ENCODE measurements at places on chromosomes 3 and 15.

DNA sequence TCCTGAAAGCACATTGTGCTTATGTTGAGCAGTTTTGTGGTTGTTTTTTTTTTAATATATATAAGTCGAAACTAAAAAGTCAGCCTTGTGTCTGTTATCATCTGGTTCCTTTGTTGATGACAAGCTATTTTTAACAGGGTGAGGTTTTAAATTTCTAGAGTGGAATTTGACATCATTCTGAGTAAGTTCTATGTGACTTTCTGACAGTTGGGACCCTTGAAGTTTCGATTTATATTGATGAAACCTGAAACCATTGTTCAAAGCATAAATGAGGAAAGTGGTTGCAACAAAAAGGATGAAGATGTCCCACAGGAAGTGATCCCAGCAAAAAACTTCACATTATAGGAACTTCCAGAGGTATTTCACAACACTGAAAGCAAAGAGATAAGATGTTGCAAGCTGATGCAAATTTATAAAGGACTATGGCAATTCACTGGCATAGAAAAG, 94.0 kb downstream of the CYP19A1 start:
- no peak for DNase-seq

- DNase-seq = no peak
Observed at GRCh38 chr3:98966862-98967546, 65.5 kb upstream of the DCBLD2 start.

DNA sequence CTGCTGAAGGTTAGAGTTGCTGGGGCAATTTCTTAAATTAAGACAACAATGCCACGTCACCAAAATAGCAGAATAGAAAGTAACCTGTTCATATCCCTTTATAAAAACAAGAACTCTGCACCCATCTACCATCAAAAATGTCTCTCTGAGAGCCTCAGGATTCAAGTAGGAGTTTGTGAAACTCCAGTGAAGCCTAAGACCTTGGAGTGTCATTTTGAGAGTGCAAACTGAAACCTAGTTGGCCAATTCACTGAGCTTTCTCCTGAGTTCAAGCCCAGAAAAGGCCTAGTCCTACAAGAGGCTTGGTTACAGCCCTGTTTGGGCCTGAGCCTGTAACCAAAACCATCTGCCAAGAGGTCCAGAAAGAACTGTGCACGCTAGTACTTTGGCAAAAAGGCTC, 335.1 kb downstream of the EFHB start:
- DNase-seq = no peak

- no peak for DNase-seq
Observed at GRCh38 chr3:117443014-117443413, 733.4 kb downstream of the TUSC7 start.

- DNase-seq = no peak
Observed at GRCh38 chr15:35098737-35099136, 13.6 kb upstream of the NANOGP8 start.

GRCh38 chr3:12371525-12372140, 82.8 kb downstream of the PPARG start:
- no peak for DNase-seq

DNA sequence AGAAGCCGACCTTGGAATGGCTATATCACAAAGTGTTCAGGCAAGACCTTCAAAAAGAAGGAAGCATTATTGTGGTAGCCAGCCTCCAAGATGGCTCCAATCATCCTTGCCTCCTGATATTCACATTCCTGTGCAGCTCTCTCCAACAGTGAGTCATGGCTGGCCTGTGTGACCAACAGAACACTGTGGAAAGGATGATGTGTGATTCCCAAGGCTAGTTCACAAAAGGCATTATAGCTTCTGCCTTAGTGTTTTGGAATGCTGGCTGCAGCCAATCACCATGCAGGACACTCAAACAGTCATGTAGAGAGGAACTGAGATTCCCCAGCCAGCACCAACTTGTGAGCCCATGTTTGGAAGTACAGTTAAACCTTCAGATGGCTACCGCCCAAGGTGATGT, 102.6 kb downstream of the EFL1 start:
- no peak for DNase-seq

- DNase-seq = no peak
Observed at GRCh38 chr15:89502867-89503595, 6.6 kb upstream of the RHCG start.

DNA sequence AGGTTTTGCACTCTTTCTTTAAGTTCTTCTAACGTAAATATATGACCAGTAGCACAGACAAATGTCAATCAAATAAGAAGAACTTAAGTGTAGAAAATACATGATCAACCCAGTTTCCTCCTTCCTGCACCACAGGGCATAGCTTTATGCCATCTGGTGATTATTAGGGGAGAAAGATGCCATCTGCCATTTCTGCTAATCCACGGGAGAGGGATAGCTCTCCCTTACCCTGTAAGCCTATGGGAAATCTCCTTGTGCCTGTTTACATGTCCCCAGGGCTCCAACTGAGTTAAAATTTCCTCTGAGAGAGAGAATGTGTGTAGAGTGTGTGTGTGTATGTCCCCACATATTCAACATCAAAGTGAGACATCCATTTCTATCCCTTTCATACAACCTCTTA, 135.9 kb downstream of the RSL24D1 start:
- no peak for DNase-seq

- no peak for DNase-seq
Observed at GRCh38 chr3:124780761-124781475, 50.7 kb downstream of the UMPS start.

DNA sequence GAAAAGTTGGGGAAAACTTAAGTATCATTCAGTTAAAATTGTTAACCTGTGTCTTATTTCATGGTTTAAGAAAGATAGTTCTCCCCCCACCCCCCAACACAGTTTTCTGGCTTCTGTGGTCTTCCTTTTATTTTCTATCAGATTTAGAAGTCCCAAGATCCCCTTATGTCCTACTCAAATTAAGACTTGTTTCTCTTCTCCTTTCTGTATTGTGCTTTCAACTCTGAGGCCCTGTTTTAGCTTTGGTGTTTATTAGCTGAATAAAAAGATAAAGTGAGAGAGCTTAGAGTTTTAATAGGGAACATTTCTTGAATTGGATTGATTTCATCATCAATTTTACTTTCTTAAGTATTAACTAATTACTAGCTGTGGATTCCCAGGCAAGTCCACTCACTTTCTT, 62.6 kb downstream of the AKAP13 start:
- DNase-seq = no peak

GRCh38 chr3:42749025-42749752, 23.9 kb downstream of the CCDC13 start:
- no peak for DNase-seq

- no peak for DNase-seq
Observed at GRCh38 chr15:42820811-42821210, 83.9 kb upstream of the CDAN1 start.

DNA sequence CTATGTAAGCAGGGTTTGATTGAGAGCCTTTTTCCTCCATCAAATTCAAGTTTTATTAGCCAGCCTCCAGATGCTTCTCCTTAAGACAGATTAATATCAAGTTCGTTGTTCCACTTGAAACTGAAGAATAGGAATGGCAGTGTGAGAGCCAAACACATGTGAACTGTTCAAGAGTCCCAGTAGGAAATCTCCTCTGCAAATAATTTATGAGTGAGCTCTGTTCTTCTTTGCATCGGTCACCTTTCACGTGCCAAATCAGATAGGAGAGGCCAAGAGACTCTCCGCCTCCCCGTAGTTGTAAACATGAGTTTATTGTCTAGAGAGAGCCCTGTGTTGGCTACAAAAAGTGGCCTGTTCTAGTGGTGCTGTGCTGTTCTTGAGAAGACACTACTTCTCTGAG, 372.1 kb upstream of the NR2F2 start:
- DNase-seq = no peak

GRCh38 chr3:181753391-181753790, 41.7 kb downstream of the SOX2 start:
- DNase-seq = no peak

DNA sequence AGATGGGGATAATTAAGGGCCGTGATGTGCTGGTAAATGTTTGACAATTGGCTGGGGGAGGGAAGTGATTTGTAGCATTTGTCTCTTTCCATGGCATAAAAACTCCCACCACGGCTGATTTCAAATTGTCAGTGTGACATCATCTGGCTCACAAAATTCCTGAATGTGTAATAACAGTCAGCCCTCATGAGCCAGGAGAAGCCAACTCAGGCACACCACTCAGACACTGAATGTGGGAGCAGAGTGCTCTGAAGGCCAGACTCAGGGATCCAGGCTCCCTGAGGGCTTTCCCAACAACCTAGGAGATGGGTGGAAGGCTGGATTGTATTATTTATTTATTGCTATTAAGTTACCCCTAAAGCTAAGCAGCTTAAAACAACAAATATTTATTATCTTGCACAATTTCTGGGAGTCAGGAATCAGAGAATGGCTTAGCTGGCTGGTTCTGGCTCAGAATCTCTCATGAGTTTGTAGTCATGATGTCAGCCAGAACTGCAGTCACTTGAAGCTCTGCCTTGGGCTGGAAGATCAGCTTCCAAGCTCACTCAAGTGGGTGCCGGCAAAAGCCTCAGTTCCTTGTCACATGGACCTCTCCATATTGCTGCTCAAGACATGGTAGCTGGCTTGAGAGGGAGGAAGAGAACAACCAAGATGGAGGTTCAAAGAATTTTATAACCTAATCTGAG, 6.5 kb upstream of the CPEB1 start:
- no peak for DNase-seq

- DNase-seq = no peak
Observed at GRCh38 chr3:86774082-86774691, 216.8 kb downstream of the VGLL3 start.

DNA sequence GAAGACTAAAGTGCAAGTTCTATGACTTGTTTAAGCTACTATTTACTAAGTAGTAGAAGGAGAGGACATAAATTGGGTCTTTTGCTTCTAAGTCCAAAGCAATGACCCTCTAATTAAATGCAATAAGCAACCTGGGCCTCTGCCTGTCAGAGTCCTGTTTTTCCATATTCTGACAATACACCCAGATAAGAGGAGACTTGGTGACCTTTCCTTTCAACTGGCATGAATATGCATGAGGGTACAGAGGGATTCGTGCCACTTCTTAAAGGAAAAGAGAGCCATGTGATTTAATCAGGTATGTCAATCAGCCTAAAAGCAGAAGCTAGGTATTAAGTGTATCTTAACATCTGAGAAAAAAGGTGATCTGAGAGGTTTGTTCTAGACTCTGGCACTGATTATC, 50.7 kb upstream of the FGF7 start:
- DNase-seq = no peak

GRCh38 chr15:74431645-74432044, 2.1 kb downstream of the SEMA7A start:
- DNase-seq = no peak

DNA sequence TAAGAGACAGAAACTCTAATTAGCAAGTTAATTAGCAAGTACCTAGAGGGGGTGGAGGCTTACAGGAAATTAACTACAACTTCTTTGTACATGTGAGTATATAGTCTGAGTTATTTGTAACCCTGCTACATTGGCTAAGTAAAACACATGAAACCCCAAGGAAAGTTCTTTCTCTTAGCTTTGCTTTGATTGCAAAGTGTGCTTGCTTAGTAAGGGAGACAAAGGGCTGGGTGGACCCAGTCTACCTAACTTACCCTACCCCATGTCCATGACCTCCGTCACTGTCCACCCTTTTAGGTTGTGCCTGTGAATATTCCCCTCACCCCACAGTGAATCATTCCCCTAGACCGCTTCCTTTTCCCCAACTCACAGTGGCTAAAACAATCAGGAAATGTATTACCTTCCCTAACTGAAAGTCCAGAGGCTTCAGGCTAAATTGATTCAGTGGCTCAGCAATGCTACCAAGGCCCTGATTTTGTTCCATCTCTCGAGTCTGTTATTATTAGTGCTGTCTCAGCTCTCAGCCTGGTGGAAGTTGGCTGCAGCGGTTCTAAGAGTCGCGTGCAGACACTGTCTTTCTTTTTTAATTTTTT, 31.1 kb upstream of the RYR3 start:
- no peak for DNase-seq

DNA sequence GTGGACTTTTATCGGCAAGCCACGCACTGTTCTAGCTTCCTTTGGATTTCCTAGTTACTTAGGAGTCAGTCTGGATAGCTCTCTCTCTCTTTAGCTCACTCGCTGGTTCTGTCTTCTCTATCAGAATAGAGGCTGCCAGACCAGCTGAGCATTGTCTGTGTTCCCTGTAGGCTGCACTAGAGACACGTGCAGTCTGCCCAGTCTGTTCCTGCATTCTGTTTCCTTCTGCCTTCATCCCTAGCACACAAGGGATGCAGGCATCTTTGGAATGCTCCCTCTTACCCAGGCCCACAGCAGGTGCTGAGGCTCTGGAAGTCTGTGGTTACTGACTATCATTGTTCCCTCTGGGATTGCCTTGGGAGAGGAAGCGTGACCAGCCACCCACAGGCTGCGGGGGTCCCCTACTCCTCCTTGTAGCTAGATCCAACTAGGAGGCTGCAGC, 322.8 kb downstream of the ZNF621 start:
- DNase-seq = no peak

GRCh38 chr15:98596131-98596530, 52.2 kb upstream of the IGF1R start:
- DNase-seq = no peak

- no peak for DNase-seq
Observed at GRCh38 chr3:183328823-183329222, 75.8 kb downstream of the B3GNT5 start.

DNA sequence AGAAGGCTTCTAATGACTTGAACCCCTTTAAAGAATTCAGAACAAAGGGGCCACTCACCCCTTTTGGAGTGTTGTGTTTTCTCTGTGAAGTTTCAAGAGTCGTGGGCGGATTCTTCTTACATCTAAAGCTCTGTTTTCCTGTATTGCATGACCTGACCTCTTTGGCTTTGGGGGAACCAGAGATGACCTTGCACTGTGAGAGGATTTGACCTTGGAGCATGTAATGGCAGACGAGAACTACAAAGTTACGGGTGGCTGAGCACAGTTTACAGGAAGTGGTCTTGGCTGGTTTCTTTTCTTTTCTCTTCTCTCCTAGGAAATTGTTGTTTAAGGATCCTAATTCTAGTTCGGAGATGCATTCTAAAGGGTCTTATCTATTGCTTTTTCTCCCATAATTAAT, 6.2 kb upstream of the BDH1 start:
- DNase-seq = no peak

GRCh38 chr3:177729956-177730681, 532.8 kb upstream of the TBL1XR1 start:
- DNase-seq = no peak

- DNase-seq = no peak
Observed at GRCh38 chr15:60400944-60401343, 3.2 kb upstream of the ANXA2 start.

- no peak for DNase-seq
Observed at GRCh38 chr3:160860346-160860745, 104.3 kb downstream of the PPM1L start.

DNA sequence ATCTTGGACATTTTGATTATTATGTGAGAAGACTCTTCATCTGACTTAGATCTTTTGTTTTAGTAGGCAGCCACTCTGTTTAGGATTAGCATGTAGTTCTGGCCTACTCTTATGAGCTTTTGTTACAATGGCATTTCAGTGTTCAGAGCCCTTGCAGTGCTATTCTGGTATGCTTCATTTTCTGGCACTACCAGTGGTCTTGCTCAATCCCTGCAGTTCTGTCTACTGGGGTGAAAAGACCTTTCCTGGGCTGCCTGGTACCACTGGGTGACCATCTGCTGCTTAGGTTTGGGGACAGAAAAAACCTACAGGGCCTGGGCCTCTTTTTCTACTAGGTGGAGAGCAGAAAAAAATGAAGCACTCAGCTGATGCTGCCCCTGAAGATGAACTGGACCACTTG, 42.5 kb downstream of the IL16 start:
- DNase-seq = no peak

- no peak for DNase-seq
Observed at GRCh38 chr15:48565560-48566482, 79.7 kb downstream of the FBN1 start.
